Upper lobe of left lung (tissue), 6 donors: ENCODE measurements at places on chromosomes 6 and 20. TPM values are rescaled to one million over a fixed set of nuclear protein-coding genes. Genes with fewer than 3 reads are reported as not detected.

- no peak for DNase-seq
- H3K36me3 ChIP-seq: no peaks in the 10 kb centered on the region
- no peak overlapping the region for H3K4me3 ChIP-seq
- H3K4me1 ChIP-seq: no peaks in the 10 kb centered on the region
These were observed 158.9 kb upstream of the AKIRIN2 start for GRCh38 chr6:87860902-87861301.

DNA sequence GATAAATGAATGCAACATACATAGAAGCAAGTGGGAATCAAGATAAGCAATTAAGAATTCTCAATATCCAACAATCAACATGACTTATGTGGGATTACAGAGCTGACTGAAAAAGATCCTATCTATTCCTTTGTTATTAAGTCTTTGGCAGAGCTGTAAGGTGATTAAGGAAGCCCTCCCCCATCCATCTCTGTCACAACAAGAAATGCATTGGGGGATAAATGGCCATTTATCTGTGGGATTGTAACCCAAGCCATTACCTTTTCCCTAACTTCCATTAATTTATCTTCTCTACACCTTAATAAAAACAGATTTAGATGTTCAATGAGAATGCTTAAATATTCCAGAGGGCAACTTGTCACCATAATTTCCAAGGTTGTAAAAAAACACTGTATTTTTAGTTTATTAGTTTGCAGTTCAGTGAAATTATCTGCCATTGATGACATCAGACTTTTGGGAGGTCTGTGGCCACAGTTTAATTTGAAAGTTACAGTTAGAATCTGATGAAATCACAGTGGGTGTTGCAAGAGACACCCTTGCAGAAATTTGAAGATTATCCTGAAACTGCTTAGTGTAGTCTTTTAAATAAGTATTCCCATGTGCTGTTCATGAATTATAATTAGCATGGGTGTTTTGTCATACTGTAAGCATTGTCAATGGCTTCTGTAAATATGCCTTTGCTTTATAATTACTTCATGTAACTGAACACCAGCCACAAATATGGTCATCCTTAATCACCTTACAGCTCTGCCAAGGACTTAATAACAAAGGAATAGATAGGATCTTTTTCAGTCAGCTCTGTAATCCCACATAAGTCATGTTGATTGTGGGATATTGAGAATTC lies 49.4 kb upstream of the FYN start:
- no peak for DNase-seq
- H3K27ac ChIP-seq: no peak overlapping the region
- no peaks in the 10 kb centered on the region for H3K36me3 ChIP-seq
- no peaks in the 10 kb centered on the region for H3K4me1 ChIP-seq

GRCh38 chr6:9403736-9404135 lies 968.4 kb upstream of the SLC35B3 start:
- DNase-seq: no peak
- no peaks in the 10 kb centered on the region for H3K4me1 ChIP-seq
- no peak overlapping the region for H3K27ac ChIP-seq
- H3K4me3 ChIP-seq: no peak overlapping the region
- H3K27me3 ChIP-seq: no peaks in the 10 kb centered on the region
- no peaks in the 10 kb centered on the region for H3K36me3 ChIP-seq

GRCh38 chr6:117503211-117503610 lies 20.7 kb downstream of the DCBLD1 start:
- DNase-seq: no peak
- H3K4me1 ChIP-seq: peaks cover 18% of the 10 kb centered on the region
- H3K36me3 ChIP-seq: no peaks in the 10 kb centered on the region
- no peaks in the 10 kb centered on the region for H3K27me3 ChIP-seq
- no peak overlapping the region for H3K27ac ChIP-seq
- H3K4me3 ChIP-seq: no peak overlapping the region

DNA sequence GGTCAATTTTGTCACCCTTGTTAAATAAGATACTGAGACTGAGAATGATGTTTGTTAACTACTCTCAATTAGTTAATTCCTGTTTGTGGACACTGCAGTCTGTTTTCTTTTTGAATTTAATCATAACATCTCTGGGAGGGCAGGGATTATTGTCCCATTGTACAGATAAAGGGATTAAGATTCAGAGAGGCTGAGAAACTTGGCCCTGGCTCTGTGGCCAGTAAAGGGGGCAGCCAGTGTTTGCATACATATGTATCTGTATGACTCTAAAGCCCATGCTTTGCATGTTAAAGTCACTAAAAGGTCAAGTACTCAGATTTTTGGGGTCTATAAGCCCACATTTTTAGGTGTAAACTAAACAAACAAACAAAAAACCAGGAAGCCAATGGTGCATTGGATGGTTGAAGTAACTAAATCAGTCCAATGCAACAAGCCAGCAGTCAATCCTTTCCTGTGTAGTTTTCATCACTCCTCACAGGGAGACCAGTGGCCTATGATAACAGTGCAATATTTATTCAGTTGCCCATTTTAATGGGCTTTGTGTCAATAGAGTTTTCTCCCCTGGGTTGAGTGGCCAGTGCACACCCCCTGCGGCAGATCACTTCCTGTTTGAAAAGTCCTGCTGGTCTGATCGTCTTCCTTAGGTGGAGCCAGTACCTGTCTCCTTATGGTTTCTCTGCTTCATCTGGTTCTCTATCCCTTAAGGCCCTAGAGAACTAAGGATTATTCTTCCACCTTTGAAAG lies 106.7 kb downstream of the SLX4IP start:
- H3K4me3 ChIP-seq: no peak overlapping the region
- no peaks in the 10 kb centered on the region for H3K36me3 ChIP-seq
- H3K4me1 ChIP-seq: peaks cover 11% of the 10 kb centered on the region
- no peak for DNase-seq

- no peak for DNase-seq
- H3K27ac ChIP-seq: no peak overlapping the region
- no peak overlapping the region for H3K4me3 ChIP-seq
- H3K36me3 ChIP-seq: no peaks in the 10 kb centered on the region
- peaks cover 17% of the 10 kb centered on the region for H3K4me1 ChIP-seq
- H3K27me3 ChIP-seq: no peaks in the 10 kb centered on the region
These were observed 7.3 kb downstream of the ZC3H12D start for GRCh38 chr6:149477544-149477943.

Gene FABP7
- not detected for total RNA-seq

DNA sequence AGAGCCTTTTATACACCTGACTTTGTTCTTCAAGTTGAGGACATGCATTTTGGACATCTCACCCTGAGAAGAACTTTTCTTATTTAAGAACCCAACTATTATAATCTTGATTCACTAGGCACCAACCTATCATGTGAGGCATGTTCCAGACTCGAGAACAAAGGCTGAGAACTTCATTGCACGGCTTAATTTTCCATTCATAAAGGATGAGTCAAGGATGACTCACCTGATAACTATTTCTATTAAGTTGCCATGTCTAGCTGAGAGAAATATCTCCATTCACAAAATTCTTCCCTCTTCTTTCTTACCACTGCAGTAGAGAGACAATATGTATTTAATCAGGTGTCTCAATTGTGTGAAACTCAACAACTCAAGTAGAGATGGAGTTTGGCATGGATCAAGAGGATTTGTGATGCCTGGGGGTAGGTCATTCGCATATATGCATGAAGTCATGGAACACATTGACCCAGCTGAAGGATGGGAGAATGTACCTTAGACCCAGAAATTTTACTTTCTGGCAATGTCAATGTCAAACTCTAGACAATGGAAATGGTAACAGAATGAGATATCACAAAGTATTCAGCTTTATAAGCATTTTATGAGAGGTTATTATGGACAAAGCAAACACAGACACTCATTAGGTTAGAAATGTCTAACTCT lies 208.7 kb upstream of the PRND start:
- DNase-seq: no peak
- no peaks in the 10 kb centered on the region for H3K36me3 ChIP-seq
- no peak overlapping the region for H3K27ac ChIP-seq
- no peak overlapping the region for H3K4me3 ChIP-seq
- H3K27me3 ChIP-seq: no peaks in the 10 kb centered on the region
- no peaks in the 10 kb centered on the region for H3K4me1 ChIP-seq

Gene RSPO3
- 6.7 TPM for total RNA-seq

- DNase-seq: no peak
- no peak overlapping the region for H3K27ac ChIP-seq
- no peak overlapping the region for H3K4me3 ChIP-seq
- no peaks in the 10 kb centered on the region for H3K27me3 ChIP-seq
These were observed 66.3 kb upstream of the MPC1 start for GRCh38 chr6:166449036-166449435.

GRCh38 chr6:33802186-33802958 lies 1.4 kb downstream of the MLN start:
- no peaks in the 10 kb centered on the region for H3K36me3 ChIP-seq
- H3K4me1 ChIP-seq: no peaks in the 10 kb centered on the region
- H3K4me3 ChIP-seq: no peak overlapping the region

Gene IRF4
- 4.7 TPM for total RNA-seq

- no peaks in the 10 kb centered on the region for H3K27me3 ChIP-seq
- H3K4me1 ChIP-seq: no peaks in the 10 kb centered on the region
- H3K27ac ChIP-seq: no peak overlapping the region
- H3K36me3 ChIP-seq: no peaks in the 10 kb centered on the region
These were observed 84.8 kb downstream of the LRRC1 start for GRCh38 chr6:53879608-53880007.

- DNase-seq: no peak
- no peak overlapping the region for H3K4me3 ChIP-seq
These were observed 243.1 kb upstream of the PREP start for GRCh38 chr6:105645958-105646357.

Gene HLA-DQB1
- 1.0 TPM for total RNA-seq

GRCh38 chr6:34055223-34055933 lies 90.5 kb downstream of the GRM4 start:
- H3K4me3 ChIP-seq: no peak overlapping the region
- no peaks in the 10 kb centered on the region for H3K27me3 ChIP-seq
- H3K27ac ChIP-seq: no peak overlapping the region
- no peaks in the 10 kb centered on the region for H3K36me3 ChIP-seq

DNA sequence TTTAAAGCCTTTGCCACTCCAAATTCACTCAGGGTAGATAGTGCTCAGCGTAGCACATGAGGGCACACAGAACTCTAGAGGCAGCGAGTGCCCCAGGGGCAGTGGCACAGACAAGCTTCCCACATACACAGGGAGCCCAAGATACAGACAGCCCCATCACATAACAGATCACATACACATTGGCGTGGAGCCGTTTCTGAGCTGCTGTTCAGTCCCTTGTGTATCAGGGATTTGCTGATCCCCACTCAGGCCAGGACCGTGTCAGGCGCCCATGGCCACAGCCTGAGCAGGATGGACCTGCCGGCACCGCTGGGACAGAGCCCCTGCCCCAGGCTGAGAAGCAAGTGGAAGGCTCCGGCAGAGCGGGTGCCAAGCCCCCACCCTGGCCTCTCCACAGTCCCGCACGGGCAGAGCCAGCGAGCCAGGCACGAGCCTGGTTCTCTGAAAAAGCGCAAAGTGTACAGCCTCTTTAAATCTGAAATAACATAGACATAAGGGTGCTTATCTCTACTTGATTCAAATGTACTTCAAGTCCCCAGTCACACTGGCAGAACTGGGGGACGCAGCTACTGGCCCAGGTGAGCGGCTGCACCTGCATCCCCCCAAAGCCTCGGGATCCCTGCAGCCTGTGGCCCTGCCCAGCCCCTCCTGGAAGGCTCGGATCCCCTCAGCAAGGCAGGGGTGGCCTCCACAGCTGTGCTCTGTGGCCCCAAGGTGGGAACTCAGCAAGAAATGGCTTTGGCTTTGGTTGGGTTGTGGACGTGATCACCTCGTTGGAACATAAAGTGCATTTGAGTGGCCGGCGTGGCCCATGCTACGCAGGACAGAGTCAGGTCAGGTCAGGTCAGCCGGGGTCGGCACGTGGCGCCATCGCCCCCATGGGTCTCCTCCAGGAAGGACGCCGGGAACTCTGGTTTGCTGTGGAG lies 231.3 kb downstream of the ERMARD start:
- H3K27me3 ChIP-seq: no peaks in the 10 kb centered on the region
- peak; percentile 80 for DNase-seq
- peaks cover 36% of the 10 kb centered on the region for H3K4me1 ChIP-seq

Gene SMLR1
- not detected for total RNA-seq

DNA sequence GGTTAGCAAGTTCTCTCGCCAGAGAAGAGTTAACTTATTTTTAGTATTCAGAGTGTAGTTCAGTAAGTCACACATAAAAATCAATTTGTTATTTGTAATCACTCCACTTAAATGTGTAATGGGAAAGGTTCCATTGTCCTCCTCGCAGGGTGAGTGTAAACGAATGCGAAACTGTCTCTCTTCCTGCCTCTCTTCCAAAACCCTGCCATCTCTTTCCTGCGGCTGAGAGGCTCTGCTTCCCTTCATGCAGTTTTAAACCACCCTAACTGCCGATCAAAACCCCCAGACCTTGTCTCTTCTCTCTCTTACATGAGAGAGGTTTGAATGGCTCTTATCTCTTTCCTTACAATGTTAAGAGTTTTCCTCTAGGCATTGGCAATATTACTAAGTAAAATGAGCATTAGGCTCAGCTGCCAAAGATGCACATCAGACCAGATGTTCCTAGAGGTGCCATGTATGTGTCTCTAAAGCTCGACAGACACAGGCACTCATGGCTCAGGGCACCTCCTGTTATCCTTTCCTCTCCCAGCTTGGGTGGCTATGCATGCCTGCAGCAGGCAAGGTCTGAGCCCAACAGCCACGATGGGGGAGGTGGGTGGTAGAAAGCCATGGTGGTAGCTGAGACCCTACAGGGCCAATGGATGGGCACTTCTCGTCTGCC lies 91.2 kb downstream of the JARID2 start:
- no peak overlapping the region for H3K27ac ChIP-seq
- H3K36me3 ChIP-seq: no peaks in the 10 kb centered on the region
- no peaks in the 10 kb centered on the region for H3K27me3 ChIP-seq
- H3K4me1 ChIP-seq: peaks cover 28% of the 10 kb centered on the region
- H3K4me3 ChIP-seq: no peak overlapping the region
- DNase-seq: no peak

Gene BPIFB1
- 4.8 TPM for total RNA-seq

DNA sequence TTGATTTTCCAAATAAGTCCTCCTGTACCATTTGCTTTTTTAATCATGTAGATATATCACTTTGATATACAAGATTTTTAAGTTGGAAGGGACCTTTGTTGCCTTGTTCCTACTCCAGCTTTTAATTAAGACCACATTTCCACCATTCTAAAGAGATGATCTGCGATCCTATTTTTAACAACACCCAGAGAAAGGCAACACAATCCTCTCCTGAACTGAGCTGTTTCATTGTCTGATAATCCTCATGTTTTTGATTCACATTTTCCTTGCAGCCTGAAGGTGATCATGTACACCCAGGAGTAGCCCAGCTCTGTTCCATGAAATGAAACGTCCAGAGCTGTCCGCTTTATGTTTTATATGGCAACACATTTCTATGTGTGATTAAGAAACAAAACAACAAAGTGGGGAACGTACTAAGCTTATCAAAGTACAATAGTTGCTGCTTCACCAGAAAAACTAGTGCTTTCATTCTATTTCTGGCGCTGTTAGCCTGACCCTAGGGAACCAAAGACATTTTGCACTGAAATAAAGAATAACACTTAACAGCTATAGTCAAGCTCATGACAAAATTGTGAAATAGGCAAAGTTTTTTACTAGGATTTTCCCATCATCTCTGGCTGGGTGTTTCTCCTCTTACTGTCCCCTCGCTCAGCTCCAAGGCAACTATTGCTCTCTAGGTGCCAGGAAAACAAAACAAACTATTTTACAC lies 22.6 kb upstream of the TRAF3IP2 start:
- DNase-seq: no peak
- no peaks in the 10 kb centered on the region for H3K36me3 ChIP-seq
- H3K27me3 ChIP-seq: no peaks in the 10 kb centered on the region
